Ovary (tissue), 10 donors: ENCODE measurements at places on chromosomes 11 and 22.
A peak's percentile ranks its signal among the peaks of the same experiment; 100 is the strongest.

GRCh38 chr11:121351083-121351630 is 58.6 kb downstream of the SC5D start:
- no peaks in the 10 kb centered on the region for H3K27me3 ChIP-seq
- H3K27ac ChIP-seq = no peak overlapping the region
- H3K4me1 ChIP-seq = peaks cover 7% of the 10 kb centered on the region
- no peaks in the 10 kb centered on the region for H3K36me3 ChIP-seq
- no peak for DNase-seq

DNA sequence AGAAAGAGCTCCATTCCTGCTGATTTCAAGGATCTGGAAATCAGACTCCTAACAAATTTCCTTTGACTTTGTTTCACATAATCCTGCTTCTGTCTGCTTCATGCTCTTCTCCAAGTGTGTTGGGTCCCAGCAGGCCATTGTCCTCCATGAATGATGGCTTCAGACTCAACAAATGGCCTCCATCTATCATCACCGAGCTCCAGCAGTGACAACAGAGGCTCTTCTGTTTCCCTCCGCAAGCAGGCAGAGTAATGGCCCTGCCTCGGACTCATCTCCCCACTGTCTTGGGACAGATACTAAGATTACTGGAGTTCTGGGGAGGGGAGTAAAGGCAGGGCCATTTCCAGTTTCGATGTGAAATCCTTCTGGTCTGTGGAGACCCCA is 127.3 kb downstream of the TENM4 start:
- no peaks in the 10 kb centered on the region for H3K27me3 ChIP-seq
- no peak overlapping the region for H3K27ac ChIP-seq
- no peak for DNase-seq

DNA sequence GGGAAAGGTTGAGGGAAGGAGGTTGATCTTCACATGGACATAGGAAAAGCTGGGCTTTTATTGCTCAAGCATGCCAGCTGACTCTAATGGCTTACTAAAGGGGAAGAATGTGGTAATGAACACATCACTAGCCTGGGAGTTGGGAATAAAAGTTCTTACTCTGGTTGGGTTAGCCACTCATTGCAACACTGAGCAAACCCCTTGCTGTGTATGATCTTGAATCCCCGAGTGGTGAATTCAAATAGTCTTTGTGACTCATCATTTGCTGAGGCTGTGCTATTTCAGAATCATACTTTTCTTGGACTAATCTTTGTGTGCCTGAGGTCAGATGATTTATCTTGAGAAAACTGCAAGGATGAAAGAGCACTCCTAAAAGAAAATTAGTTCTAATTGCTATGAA is 304.1 kb upstream of the ANO5 start:
- DNase-seq = no peak
- H3K36me3 ChIP-seq = no peaks in the 10 kb centered on the region
- H3K4me1 ChIP-seq = no peaks in the 10 kb centered on the region
- H3K27me3 ChIP-seq = no peaks in the 10 kb centered on the region

GRCh38 chr11:97140885-97141494 is 751.2 kb downstream of the JRKL start:
- no peaks in the 10 kb centered on the region for H3K27me3 ChIP-seq
- H3K4me3 ChIP-seq = no peak overlapping the region
- H3K4me1 ChIP-seq = no peaks in the 10 kb centered on the region
- DNase-seq = no peak

GRCh38 chr11:16252373-16252772 is 104.0 kb downstream of the SOX6 start:
- no peaks in the 10 kb centered on the region for H3K27me3 ChIP-seq
- no peak overlapping the region for H3K4me3 ChIP-seq
- no peak overlapping the region for H3K27ac ChIP-seq
- DNase-seq = no peak
- no peaks in the 10 kb centered on the region for H3K36me3 ChIP-seq

- DNase-seq = no peak
- H3K36me3 ChIP-seq = no peaks in the 10 kb centered on the region
- no peak overlapping the region for H3K27ac ChIP-seq
- H3K27me3 ChIP-seq = no peaks in the 10 kb centered on the region
Observed at GRCh38 chr11:460331-461199, 10.5 kb downstream of the PTDSS2 start.

DNA sequence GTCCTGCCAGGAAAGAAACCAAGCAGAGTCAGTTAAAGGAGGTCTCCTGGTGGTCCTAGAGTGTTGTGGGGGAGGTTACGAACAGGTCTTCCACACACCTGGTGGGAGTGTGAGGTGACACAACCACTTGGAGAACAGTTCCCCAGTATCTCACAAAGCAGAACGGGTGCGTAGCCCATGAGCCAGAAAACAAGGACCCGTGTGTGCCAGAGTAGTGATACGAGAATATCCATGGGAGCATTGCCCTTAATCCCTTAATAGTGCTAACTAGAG is 21.7 kb upstream of the CLDN5 start:
- DNase-seq = no peak
- H3K4me1 ChIP-seq = no peaks in the 10 kb centered on the region

DNA sequence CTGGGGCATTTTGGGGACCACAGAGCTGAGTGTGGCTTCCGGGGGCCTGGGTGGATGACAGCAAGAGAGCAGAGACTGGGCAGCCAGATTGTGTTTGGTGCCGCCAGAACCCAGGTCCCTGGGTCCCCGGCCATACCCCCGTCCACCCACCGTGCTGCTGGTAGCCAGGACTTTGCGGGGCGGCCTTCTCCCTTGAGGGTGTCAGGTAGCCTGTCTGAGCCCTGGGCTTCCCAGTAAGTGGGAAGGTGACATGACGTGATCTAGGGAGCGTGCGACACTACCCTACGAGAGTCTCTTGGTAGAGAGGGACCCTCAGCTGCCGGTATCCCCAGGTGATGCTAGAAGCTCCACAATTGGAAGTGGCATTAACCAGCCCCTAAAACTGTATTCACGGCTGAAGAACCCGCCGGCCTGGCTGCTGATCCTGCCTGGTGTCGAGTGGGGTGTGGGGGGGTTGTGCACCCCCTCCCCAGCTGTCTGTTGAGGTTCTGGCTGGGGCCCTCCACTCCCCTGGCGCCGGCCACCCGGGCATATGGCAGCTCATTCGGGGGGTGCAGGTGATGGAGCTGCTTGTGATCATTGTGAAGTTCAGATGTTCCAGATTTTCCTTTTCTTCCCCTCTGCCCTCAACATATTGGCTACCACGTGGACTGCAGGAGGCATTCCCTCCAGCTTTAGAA is 66.9 kb downstream of the MPPED1 start:
- H3K36me3 ChIP-seq = no peaks in the 10 kb centered on the region
- DNase-seq = no peak
- H3K4me1 ChIP-seq = peaks cover 7% of the 10 kb centered on the region
- no peaks in the 10 kb centered on the region for H3K27me3 ChIP-seq

GRCh38 chr11:63080682-63081081 is 63.3 kb downstream of the SLC22A24 start:
- H3K4me3 ChIP-seq = no peak overlapping the region
- H3K27ac ChIP-seq = no peak overlapping the region
- H3K27me3 ChIP-seq = no peaks in the 10 kb centered on the region
- H3K36me3 ChIP-seq = no peaks in the 10 kb centered on the region
- H3K4me1 ChIP-seq = no peaks in the 10 kb centered on the region

- no peaks in the 10 kb centered on the region for H3K4me1 ChIP-seq
- H3K4me3 ChIP-seq = no peak overlapping the region
- DNase-seq = no peak
Observed at GRCh38 chr22:35578836-35579575, 38.1 kb downstream of the MB start.

- no peaks in the 10 kb centered on the region for H3K27me3 ChIP-seq
- no peak for DNase-seq
- no peaks in the 10 kb centered on the region for H3K4me1 ChIP-seq
- H3K36me3 ChIP-seq = no peaks in the 10 kb centered on the region
- no peak overlapping the region for H3K27ac ChIP-seq
Observed at GRCh38 chr11:43172477-43172876, 139.3 kb upstream of the API5 start.

DNA sequence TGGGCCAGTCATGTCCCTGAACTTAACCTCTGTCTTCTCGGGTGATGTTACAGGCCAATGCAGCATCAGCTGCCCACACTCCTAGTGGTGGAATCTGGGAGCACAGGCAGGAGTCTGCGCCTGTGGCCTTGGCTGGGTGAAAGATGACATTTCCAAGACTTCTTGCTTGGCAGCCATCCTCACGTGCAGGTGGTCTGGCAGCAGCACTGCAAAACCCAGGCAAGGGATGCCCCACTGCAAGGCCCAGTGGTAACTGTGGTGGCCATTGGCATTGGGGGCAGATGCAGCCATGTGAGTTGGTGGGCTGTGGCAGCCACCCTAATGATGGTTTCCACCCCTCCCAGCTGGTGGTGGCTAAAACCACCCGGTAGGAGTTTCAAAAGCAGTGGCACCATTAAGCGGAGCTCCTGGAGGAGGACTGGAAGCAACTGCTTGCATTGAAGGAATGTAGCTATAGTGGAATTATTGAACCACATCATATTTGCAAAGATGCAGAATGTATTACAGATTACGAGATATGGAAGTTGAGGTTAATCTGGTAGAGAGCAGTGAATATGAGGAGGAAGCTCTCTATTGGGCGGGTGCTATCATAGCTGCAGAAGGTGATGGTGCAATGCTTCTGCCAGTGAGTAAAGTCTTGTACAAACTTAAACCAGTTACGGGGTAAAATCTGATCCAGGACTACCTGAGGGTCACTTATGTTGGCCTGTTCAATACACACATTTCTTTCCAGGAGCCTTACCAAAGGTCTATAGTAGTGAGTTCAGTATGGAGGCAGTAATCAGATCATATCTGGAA is 120.7 kb upstream of the TOP3B start:
- H3K36me3 ChIP-seq = no peaks in the 10 kb centered on the region
- no peak overlapping the region for H3K27ac ChIP-seq
- DNase-seq = no peak
- H3K4me1 ChIP-seq = no peaks in the 10 kb centered on the region

DNA sequence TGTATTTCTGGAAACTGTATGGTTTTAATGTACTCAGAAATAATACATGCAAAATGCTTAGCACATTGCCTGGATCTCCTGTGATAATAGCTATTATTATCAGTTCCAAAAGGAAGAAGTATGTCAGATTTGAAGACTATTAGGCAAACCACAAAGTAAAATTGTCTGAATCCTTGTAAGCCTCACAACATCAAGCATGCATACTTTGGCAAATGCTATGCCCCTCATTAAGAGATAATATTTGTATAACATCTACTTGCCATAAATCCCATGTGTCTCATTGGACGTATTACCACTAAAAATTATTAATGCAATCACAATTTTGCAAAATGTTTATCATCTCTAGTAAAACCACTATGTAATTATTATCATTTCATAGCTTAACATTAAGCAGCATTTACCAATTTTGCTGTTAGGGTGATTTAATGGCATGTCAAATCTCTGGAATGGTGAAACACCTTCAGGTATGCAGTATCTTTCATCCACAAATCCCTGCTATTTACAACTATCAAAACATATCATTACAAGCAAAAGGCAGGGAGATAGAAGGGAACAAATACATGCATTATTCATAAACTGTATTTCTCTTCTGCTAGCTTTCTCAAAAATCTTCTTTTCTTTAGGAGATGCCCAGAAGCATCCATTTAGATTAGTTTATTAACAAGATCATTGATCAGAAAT is 974.6 kb upstream of the RAG2 start:
- no peak overlapping the region for H3K4me3 ChIP-seq
- H3K27me3 ChIP-seq = no peaks in the 10 kb centered on the region
- no peaks in the 10 kb centered on the region for H3K36me3 ChIP-seq
- H3K4me1 ChIP-seq = no peaks in the 10 kb centered on the region

DNA sequence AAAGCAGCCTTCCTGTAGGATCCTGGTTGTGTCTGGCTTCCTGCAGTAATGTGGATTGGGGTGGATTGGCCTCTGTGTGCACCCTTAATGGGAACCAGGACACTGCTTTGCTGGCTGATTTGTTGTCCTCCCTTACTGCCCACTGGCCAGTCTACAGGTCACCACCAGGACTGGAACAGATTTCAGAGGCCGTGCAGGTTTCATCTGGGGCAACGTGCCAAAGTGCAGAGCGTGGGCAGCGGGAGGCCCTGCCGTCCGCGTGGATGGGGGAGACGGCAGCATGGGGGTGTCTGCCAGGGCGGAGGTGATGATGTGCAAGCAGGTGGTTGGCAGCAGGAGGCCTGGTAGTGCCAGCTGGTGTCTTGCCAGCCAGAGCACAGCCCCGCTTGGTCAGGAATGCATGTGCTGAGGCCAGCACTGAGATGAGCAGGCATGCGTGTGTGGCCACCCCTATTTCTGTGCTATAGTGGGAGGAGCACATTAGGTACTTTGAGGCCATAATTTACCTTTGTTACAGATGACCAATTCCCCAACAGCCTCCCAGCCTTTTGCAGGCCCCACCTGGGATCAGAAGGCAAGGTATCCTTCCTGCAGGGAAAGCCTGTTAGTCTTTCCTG is 24.3 kb downstream of the BCR start:
- no peaks in the 10 kb centered on the region for H3K36me3 ChIP-seq
- DNase-seq = peak; percentile 70
- peaks cover 10% of the 10 kb centered on the region for H3K4me1 ChIP-seq

DNA sequence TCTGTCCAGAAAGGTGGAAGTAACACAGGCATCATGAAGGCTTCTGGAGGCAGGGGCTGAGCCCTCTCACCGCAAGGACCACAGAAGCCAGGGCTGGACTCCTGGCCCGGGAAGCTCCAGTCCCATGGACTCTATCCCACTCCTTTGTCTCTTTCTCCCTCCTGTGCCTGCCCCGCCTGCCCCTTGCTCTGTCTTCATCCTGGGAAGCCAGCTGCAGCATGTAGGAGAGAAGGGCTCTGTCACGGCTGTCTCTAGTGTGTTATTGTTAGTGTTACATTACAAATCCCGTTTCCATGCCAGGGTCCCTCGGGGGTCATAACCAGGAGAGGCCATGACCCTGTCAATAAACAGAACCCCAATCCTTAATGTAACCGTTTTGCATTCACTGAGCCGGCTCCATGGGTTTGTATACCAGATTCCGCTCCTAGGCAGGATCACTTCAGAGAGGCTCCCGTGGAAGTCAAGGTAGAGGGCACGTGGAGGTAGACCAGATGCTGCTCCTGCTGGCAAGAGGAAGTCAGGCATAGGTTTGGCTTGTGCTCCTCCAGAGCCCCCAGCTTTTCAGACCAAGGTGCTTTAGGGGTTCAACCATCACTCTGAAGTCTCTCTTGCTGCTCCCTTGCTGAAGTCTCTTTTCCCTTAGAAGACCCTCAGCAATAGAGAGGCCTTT is 293.2 kb downstream of the ETS1 start:
- no peak for DNase-seq
- no peaks in the 10 kb centered on the region for H3K36me3 ChIP-seq
- H3K4me1 ChIP-seq = peaks cover 3% of the 10 kb centered on the region
- H3K27me3 ChIP-seq = no peaks in the 10 kb centered on the region

GRCh38 chr22:25702040-25702439 is 39.9 kb upstream of the MYO18B start:
- no peaks in the 10 kb centered on the region for H3K27me3 ChIP-seq
- DNase-seq = no peak
- no peak overlapping the region for H3K27ac ChIP-seq

DNA sequence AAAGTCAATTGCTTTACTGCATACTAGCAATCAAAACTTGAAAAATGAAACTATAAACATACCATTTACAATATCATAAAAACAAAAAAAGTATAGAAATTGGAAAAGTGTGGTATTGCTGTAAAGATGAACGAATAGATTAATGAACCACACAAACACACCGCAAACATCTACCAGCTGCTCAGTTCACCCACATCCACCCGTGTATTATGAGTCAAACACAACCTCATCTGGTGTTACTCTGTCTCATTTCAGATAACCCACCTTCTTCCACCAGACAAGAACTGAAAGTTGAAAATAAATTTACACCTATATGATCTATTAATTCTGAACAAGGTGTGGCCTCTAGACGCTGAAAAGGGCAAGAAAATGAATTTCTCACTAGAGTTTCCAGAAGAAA is 53.3 kb downstream of the BLID start:
- H3K4me1 ChIP-seq = no peaks in the 10 kb centered on the region
- no peak for DNase-seq
- H3K27ac ChIP-seq = no peak overlapping the region
- H3K27me3 ChIP-seq = no peaks in the 10 kb centered on the region
